ENCODE measurements at places on chromosomes 16 and 17.
A peak's percentile ranks its signal among the peaks of the same experiment; 100 is the strongest.

DNA sequence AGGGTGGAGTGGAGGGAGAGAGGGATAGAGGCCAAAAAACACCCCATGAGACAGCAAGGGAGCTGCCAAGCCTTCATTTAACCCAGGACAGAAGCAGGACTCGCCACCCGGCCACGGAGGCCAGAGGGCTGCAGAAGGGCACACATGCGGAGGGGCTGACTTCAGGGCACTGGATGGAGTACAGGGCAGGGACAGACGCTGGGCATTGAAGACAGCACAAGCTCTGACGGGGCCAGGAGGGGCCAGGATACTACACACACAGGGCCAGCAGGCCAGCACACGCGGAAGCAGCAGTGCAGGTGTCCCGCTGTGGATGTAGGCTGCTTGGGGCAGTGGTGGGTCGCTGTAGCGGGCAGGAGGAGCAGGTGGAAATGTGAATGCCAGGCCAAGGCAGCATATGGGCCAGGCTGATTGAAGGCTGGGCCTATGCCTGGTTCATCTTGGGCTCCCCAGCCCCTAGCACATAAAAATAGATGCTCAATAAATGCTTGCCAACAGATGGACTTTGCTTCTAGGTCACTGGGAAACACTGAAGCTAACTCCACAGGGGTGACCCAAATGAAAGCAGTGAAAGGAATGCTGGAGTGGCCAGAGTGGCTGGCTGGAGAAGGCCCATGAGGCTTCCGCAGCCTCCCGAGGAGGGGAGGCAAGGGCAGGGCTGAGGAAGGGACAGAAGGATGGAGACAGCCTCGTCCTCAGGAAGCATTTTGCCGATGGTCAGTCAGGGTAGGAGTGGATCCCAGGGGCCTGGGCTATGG, 61.6 kb downstream of the GNA13 start:
- no peak for DNase-seq

GRCh38 chr16:23257682-23258081, 44.4 kb upstream of the SCNN1B start:
- DNase-seq = no peak

DNA sequence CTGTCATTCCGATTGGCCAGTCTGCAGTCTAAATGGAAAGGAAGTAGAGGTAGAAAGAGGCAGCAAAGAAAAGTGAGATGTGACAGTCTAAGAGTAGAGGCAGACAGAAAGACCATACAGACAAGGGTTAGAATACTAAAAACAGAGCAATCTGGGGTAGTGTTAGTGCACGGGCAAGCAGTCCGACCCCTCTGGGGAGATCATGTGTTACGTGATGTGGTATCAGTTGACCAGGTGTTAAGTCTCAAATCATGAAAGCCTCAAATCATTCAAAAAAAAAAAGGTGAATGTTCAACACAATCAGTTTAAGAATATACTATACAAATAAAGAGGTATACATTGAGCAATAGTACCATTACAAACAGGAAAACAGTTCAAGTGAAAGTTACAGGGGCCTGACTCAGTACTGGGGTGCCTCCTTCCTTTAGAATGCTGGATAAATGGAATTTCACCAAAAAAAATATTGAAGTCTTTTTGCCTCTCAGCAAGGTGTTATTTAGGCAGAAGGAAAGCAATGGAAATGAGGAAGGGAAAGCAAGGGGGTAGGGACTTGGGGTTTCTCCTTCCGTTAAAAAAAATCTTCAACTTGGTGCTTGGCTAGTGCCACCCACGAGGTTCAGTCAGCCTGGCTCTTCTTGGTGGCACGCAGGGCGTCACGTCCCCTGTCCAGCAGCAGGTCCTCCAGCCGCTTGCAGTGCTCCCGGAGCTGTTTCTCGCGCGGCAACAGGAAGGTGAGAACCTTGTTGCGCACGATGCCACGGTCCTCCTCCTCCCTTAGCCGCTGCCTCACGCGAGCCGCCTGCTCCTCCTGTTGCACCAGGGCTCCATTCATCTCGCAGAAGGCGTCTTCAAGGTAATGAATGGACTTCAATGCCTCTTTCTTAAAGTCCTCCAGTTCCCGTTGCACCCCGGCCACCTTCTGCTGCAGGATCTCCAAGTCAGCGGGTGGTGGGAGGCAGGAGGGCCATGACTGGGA, 616 bp downstream of the CCDC182 start:
- no peak for DNase-seq

- no peak for DNase-seq
These were observed 1.6 kb upstream of the FMNL1 start for GRCh38 chr17:45220079-45220478.

DNA sequence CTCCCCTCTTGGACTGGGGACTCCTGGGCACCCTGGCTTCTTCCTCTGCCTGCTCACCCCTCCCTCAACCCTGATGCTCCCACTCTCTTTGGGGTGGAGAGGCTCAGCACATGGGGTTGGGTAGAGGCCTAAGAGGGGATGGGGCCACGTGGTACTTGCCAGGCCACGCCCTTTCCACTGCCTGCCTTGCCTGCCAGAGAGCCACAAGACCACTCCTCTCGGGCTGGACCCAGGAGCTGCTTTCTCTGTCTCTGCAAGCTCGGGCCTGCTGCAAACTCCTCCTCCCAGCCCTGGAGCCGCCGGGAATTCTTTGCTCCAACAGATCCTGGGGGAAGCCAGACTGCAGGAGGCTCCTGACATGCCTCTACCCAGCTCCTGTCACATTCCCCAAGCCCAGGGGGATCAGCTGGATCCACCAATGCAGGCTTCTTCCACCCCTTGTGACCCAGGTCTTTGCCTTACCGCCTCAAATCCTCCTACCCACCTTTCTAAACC, 11.8 kb downstream of the DLX4 start:
- DNase-seq = no peak

GRCh38 chr17:33779234-33779591, 475.9 kb upstream of the CCL2 start:
- peak; percentile 44 for DNase-seq

DNA sequence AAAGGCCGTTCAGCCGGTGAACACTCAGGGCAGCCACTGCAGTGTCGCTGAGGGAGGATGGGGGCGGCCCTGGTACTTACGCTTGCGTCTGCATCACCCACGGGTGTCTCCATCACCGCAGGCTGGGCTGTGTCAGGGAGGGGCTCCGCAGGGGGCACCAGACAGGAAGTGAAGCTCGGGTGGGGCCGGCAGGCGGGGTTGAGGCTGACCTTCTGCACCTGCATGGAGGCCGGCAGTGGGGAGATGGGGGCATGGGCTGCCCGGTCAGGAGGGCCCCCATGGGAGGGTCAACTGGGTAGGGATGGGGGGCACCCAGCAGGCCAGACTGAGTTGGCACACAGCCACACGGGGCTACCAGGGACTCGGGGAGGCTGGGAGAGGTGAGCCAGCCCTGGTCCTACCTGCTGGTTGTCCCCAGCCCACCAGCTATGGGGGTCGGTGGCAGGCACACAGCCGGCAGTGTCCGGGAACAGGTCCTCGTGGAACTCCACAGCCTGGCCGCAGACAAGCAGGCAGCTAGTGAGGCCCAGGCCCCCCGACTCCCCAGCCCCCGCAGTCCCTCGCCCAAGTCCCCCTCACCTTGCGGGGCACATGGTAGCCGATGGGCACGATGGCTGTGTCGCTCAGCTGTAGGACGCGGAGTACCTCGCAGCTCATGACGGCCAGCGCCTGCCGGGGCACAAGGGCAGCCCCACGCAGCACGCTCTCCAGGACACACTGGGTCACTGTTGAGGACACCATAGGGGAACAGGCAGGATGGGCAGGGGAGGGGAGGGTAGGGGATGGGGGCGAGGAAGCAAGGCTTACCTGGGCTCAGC, 7.2 kb upstream of the VASN start:
- DNase-seq = no peak

- DNase-seq = no peak
These were observed 18.5 kb upstream of the DOC2B start for GRCh38 chr17:199806-200545.

DNA sequence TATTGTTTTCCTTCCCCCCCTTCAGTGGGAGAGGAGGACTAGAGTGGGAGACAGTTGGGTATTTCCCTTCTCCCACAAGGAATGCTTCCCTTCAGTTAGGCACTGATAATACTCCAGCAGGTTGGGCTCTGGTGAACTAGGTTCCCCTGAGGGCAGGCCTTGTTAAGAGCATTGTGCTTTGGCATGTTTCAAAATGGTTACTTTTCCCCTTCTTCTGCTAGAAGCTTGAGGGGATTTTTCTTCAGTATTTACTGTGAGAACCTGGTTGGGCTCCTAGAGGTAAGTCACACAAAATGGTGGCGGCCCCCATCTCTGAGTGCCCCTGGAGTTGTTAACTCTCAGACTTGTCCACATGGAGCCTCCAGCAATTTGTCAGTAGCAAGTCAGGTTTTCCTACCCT, 156.2 kb downstream of the CYB561 start:
- DNase-seq = no peak

- DNase-seq = no peak
These were observed 5.9 kb downstream of the UQCRC2 start for GRCh38 chr16:21959050-21959449.

DNA sequence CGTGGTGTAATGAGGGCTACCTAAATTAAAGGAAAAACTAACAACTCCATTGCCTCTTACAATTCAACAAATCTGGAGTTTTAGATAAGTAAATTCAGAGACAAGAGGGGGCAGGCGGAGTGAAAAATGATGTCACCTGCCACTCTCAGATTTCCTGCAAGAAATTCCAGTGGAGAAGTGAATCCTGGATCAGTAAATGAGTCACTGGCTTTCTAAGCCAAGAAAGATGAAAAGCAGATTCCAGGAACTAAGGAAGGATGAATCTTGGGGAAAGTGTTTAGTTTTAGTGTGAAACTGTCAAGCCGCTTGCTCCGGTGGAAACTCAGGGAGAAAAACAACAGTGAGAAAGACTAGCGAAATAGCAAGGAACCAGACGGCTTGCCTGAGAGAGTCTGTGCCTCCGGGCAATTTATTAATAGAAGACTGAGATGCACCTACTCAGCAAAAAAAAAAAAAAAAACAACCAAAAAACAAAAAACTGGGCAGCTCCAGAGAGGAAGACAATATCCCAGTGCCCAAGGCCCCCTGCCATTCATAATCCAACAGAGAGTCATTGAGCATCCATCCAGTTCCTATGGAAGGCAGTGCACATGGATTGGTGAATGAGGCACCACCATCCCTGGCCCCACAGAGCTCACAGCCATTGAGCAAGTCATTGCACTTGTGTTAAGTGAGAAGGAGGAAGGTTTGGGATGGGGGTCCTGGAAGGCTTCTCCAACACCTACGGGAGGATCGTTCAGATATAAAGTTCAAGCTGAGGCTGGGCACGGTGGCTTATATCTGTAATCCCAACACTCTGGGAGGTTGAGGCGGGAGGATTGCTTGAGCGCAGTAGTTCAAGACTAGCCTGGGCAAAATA, 12.1 kb upstream of the RIPOR1 start:
- DNase-seq = no peak

DNA sequence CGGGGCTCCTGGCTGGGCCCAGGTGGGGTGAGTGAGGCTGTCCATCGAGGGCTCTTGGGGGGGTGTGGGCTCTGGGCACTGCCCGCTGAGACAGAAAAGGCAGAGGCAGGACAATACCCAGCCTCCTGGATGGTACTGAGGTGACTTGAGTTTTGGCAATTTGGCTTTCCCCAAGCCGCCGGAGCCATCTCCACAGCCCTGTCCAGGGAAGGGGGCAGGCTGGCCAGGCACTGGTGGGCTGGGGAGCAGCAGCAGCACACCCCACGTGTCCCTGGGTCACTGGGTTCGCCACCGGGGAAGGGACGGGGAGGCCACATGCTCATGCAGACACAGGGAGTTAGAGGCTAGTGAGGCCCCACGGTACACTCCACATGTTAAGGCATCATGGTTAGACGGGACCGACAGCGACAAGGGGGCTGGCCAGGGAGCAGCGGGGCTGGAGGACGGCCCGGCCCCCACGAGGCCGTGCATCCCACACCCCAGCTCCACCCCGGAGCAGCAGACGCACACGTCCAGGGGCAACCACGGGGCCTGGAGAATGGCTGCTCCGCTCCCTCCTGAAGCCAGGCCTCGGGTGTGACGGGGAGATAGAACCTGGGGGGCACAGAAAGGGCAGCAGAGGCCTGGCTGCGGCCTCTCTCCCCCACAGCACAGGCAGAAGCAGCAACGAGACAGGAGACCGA, 3.0 kb downstream of the ARHGDIA start:
- peak; percentile 2 for DNase-seq

GRCh38 chr17:48892940-48893645, 506 bp downstream of the ATP5MC1 start:
- DNase-seq = no peak

DNA sequence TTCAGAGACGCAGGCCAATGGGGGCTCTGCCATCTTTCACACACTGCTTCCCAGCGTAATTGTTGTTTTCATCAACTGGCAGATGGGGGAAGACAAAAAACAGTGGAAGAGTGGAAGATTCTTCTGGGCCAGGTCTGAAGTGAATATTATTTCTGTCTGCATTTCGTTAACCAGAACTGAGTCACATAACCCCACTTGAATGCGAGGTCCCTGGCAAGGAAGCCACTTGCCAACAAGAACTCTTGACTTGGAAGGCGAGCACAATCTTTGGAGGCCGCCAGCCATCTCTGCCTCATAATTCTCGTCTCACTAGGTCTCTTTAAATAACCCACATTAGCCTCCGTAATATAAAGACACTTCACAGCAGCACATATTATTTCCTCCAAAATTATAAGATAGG, 75.4 kb downstream of the CYB561 start:
- DNase-seq = no peak

- DNase-seq = no peak
These were observed 204.2 kb upstream of the FOXF1 start for GRCh38 chr16:86306011-86306644.

- no peak for DNase-seq
These were observed 22.1 kb downstream of the NME2 start for GRCh38 chr17:51188271-51188833.

GRCh38 chr17:74687886-74688285, 24.8 kb downstream of the CD300LF start:
- DNase-seq = no peak

DNA sequence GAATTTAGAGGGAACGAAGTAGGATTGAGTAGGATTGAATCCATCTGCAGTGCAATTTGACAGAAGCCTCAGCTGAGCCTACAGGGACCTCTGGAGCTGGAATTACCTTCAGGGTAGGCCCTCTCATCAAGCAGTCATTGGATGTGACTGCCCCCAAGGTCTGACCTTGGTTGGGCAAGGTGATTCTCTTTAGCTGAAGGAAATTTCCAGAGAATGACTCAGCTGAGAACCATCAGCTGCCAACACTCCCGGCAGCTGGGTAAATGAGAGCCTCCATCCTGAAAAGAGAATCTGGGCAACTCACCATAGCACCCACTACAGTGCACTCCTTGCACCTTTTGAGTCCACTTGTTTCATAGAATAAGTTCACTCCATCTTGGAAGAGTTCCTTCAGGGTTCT, 113.5 kb upstream of the MED13 start:
- peak; percentile 3 for DNase-seq

- no peak for DNase-seq
These were observed 232.2 kb downstream of the ZNF423 start for GRCh38 chr16:49623501-49624266.

GRCh38 chr16:20763461-20764232, at the start of gene ACSM3:
Gene ACSM3 (plus strand): TSS chr16:20764014. CDS start chr16:20770035, 6,021 bp downstream.
- peak; percentile 53 for DNase-seq

GRCh38 chr16:86379505-86379846, 130.9 kb upstream of the FOXF1 start:
- no peak for DNase-seq
